ENCODE measurements at places on chromosomes 12 and 14.

DNA sequence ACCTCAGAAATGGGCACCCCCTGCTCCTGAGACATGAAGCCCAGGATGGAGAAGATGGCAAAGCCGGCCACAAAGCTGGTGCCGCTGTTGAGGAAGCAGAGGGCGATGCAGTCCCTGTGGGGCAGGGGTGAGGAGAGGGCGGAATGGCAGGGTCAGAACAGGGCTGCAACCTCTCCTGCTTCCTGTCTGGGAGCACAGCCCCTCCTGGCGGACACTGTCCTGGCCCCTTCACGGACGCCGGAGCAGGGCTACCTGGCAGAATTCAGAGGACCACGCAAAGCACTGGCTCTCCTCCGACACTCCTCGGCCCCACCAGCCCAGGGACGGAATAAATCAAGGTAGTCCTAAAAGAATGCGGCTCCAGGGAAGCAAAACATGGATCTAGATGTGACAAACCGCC, 12.4 kb upstream of the SLC6A12 start:
- DNase-seq, result peak; percentile 7

DNA sequence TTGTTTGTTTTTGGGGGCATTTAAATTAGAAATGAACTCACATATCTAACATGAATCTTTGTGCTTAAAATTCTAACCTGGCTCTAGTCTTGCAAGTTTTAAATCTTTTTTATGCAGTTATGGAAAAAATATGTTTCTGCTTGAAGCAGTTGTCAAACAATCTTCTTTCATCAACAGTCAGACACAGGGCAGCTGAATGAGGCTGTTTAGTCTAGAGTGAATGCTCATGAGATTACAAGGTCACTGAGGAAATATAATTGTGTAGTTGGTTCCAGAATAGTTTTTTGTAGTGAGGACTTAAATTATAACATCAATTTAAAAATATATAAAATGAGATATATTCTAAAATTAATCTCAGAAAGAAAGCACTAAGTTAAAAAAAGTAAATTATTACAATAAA, 76.5 kb downstream of the TRMT5 start:
- no peak for DNase-seq

GRCh38 chr12:27236498-27236897, 7.6 kb upstream of the STK38L start:
- DNase-seq, result no peak

DNA sequence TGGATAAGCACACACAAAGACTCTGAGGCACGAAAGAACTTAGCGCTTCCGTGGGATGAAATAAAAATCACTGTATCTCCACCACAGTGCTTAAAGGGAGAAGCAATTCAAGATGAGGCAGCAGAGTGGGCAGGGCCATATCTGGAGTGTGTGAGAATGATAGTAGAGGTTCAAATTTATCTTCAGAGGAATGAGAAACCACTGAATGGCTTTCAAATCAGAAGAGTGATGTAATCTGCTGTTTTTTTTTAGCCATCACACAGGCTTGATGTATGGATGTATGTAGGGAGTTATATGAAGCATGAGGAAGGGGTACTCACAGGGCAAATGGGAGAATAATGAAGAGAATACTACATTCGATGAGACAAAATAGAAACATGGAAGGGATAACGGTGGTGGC, 24.1 kb downstream of the MDGA2 start:
- DNase-seq, result no peak

- no peak for DNase-seq
Measured at GRCh38 chr14:104507443-104507842, 72.1 kb upstream of the C14orf180 start.

DNA sequence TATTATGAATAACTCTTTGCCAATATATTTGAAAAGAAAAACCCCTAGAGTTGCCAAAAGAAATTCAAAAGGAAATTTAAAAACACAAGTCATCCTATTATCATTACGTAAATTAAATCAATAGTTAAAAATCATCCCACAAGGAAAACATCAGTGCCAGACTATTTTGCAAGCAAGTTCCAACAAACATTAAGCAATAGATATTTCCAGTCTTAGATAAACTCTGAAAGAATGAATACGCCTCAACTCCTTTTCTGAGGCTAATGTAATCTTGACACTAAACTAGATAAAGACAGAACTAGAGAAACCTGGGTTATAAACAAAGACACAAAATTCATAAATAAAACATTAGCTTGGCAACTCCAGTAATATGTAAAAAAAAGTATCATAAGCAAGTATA, 245.9 kb downstream of the FOXN3 start:
- no peak for DNase-seq

DNA sequence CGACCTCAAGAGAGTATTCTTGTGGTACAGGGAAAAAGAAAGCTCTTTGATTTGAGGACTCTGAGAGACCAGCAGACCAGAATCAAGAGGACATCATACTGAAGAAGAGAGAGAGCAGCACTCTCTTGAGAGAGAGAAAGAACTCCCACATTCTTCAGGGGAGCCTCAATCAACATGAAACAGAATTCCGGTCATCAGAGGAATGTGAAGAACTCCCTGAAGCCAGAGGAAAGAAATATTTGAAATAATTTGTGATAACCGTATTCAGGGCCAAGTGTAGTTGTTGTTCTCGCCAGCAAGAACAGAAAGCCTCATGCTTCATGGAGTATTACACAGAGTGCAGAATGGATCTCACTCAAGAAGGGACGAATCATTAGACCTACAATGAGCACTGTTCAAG, 363.8 kb upstream of the TMEM132C start:
- DNase-seq, result no peak

GRCh38 chr12:130835436-130835835, 3.6 kb downstream of the STX2 start:
- peak; percentile 5 for DNase-seq

GRCh38 chr14:89214221-89214965, 202.6 kb downstream of the FOXN3 start:
- no peak for DNase-seq

- DNase-seq, result no peak
Measured at GRCh38 chr12:96228566-96229248, 34.5 kb downstream of the ELK3 start.

- peak; percentile 54 for DNase-seq
Measured at GRCh38 chr14:103074729-103075367, 9.2 kb upstream of the LBHD2 start.

GRCh38 chr12:8780389-8780788, 42.0 kb upstream of the A2ML1 start:
- no peak for DNase-seq

DNA sequence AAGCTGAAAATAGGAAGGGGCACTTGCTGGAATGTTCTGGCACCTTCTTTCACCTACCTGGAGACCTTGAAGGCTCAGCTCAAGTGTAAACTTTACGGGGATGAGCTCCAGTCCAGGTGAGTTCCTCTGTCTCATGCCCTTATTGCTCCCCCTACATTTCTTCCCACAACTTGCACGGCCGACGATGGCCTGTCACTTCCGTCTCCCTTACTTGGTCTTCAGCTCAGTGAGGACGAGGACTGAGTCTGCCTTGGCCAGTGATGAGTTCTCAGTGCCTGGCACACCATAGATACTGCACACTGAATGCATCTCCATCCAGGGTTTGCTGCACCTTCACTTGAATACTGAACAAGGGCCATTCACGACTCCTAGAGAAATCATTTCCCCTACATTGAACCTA, 21.4 kb downstream of the ADGRD1 start:
- no peak for DNase-seq

DNA sequence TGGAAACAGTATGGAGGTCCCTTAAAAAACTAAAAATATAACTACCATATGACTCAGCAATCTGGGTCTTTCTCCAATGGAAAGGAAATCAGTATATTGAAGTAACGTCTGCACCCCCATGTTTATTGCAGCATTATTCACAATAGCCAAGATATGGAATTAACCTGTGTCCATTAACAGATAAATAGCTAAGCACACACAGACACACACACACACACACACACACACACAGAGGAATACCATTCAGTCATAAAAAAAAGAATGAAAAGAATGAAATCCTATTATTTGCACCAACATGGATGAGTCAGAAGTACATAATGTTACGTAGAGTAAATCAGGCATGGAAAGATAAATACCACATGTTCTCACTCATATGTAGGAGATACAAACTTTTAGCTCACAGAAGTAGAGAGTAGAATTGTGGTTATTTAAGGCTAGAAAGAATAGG, 4.7 kb downstream of the KLRK1 start:
- DNase-seq, result no peak

DNA sequence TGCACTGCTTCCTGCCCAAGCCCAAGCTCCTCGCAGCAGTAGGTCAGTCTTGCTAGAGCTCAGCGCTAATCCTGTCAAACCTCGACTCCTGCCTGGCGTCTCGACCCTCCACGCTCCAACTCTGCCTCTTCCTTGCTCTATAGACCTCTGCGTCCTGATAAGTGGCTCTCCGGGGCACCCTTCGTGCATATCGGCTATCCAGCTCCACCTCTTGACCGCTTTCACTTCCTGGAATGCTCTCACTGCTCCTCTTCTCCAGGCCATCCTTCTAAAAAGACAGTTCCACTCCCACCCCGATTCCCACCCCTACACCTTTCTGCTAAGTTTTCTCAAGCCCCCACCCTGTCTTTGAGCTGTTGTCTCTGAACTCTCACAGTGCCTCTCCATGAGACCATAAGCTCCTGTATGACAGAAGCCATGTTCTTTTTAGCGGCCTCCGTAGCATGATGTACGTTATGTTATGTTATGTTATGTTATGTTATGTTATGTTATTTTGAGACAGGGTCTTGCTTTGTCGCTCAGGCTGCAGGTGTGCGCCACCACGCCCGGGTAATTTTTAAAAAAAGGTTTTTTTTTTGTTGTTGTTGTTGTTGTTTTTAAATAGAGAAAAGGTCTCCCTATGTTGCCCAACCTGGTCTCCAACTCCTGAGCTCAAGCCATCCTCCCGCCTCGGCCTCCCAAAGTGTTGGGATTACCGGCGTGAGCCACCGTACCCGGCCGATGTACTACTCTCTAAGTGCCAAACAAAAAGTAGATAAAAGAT, 601 bp downstream of the COX14 start:
- no peak for DNase-seq

DNA sequence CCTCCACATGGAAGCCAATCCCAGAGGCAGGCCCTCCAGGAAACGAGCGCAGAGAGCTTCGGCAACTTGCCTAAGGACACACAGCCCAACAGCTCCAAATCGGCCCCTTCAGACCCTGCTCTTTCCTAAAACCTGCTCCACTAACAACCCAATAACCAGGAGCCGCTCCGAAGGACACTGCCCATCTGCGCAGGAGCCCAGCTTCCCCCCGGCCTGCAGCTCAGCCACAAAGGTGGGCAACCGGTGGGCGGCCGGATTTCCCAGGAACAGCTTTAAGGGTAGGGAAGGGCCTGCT, 13.6 kb downstream of the RAB35 start:
- no peak for DNase-seq

GRCh38 chr12:66190519-66191370, 1.7 kb downstream of the IRAK3 start:
- DNase-seq, result no peak

GRCh38 chr12:65470256-65470655, 191.8 kb downstream of the MSRB3 start:
- no peak for DNase-seq

- DNase-seq, result no peak
Measured at GRCh38 chr14:54672688-54673087, 105.8 kb downstream of the SAMD4A start.

DNA sequence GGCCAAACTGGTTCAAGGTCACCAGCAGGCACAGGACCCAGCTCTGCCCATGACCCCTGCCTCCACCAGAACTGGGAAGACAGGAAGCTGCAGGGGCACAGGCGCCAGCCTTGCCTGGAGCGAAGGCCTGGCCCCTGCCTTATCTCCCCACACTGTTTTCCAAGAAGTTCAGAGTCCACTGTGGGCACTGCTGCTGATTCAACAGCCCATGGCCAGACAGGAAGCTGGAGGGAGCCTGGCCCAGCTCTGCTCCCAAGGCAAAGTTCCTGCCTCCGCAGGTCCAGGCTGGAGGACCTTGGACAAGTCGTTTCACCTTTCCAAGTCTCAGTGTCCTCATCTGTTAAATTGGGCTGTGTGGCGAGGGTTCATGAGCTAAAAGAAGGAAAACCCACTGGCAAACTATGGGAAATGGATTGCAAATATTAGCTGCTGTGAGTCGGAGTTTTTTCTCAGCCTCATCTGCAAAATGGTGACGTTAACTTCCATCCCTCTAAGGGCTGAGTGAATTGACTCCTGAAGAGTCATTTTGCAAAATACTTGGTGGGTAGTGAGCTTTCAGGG, 1.2 kb downstream of the PHETA1 start:
- no peak for DNase-seq

- no peak for DNase-seq
Measured at GRCh38 chr14:42112108-42112507, 505.4 kb downstream of the LRFN5 start.

DNA sequence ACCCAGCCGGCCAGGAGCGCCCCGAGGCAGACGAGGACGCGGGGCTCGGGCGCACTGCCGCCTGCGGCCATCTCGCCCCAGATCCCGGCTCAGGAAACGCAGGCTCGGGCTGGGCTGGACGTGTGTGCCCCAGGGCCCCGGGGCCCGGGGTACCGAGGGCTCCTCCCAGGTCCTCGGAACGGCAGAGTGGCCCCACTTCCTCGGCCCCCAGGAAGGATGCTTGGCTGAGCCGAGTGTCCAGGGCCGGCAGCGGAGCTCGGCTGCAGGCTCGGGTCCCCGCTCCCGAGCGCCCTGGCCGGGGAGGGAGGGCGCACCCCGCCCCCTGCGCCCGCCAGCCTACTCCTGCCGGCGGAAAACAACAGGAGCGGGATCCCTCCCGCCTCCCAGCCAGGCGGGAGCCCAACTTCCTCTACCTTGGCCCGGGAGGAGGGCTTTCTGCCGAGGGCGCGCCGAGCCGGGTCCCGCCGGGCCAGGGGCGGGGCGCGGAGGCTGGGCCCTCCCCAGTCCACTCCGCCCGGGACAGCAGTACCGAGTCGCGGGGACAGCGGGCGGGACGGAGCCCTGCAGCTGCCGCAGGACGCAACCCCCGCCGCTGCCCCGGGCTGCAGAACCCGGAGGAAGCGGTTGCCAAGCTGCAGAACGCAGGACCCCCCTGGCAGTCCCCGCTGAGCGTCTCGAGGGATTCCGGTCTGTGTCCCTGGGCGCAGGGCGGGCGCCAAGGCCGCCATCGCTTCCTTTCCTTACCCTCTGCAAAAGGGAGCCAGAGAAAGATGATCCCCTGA, at the start of gene VSIG10:
Gene VSIG10 (minus strand): TSS at position 411 of the 782 bp plus-strand sequence. CDS start 340 bp downstream, at position 71.
- peak; percentile 38 for DNase-seq

GRCh38 chr12:181921-182320, 32.0 kb downstream of the SLC6A12 start:
- DNase-seq, result no peak

- DNase-seq, result peak; percentile 31
Measured at GRCh38 chr12:65278576-65279368, at the start of gene MSRB3. TSS of gene MSRB3 (plus strand) at chr12:65278683. CDS start at chr12:65308580, 29,897 bp downstream.

GRCh38 chr12:105524961-105525360, 194.5 kb downstream of the C12orf75 start:
- no peak for DNase-seq

DNA sequence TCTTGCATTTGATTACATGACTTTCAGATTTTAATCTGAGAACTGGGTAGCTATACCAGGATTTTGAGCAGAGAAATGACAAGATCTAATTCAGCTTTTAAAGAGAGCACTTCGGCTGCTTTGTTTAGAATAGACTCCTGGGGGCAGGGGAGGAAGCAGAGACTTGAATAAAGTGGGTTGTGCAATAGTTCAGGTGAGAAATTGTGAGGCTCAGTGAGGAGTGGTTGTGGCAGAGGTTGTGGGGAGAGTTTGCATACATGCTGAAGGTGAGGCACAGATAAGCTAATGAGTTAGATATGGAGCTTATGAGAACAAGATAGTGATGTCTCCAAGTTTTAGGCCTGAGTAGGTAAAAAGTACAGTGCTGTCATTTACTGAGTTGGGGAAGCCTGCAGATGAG, 281.4 kb downstream of the FLRT2 start:
- DNase-seq, result no peak

- DNase-seq, result no peak
Measured at GRCh38 chr14:76874734-76875133, 48.5 kb downstream of the LRRC74A start.

GRCh38 chr14:54046250-54046649, 89.6 kb upstream of the BMP4 start:
- no peak for DNase-seq
